ENCODE measurements at places on chromosomes 12 and 14.

DNA sequence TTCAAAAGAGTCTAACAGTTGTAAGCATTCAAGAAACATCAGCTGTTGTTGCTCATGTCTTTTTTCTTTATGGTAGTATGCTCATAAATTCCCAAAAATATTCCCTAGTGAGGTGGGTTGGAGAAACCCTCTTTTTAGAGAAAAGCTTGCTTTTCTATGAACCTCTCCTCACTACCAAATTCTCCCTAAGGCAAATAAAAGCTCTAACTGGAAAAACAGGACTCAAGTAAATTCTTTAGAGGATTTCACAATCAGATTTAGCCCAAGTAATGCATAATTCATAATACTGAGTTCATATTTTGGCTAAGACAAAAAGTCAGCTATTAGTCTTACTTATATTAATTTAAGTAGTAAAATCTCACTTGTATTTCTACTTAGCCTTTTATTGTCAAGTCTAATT, 59.1 kb downstream of the DIO2 start:
- DNase-seq, result no peak

DNA sequence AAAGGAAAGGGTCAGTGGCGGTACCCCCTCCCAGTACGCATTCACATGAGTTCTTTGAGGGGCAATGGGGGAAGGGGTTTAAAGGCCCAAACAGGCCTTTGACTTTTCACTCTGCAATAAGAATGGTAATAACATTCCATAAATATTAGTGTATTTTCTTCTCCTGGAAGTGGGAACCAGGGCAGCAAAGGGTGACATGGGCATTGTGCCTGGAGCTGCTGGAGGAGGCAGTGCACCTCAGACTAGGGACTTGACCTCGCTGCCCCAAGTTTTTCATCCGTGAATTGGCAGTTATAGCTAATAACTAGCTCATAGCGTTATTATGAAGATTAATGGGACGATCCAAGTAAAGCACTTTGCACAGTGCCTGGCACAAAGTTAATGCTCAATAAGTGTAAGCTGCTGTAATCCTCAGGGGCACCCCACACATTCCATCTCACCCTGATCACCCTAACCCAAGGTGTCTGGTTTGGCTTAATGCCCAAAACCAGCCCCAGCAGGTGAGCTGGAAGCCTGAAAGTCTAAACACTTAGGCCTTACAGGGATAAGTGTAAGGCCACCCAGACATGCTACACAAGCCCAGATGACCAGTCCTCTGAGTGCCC, 2.8 kb upstream of the KCNH3 start:
- DNase-seq, result no peak

GRCh38 chr12:62003701-62004100, 256.5 kb upstream of the USP15 start:
- no peak for DNase-seq

DNA sequence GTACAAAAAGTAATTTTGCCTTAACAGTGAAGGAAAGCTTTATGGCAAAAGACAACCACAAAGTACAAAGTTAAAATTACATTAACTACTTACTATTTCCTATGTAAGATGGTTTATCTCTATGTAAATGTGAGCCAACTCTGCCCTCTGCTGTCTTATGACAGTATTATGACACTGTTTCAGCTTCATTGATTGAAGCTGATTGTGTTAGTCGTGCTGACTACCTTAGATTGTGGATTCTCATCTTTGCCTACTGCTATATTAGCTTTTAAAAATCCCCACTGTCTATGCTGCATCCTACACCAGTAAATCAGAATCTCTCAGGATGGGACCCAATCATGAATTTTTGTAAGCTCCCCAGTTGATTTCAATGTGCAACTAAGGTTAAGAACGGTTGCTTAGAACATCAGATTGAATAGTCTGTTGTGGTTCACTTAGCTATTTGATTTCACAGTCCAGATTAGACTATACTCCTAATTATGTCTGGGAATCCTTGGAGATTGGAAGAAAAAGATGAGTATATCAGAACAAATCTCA, 12.2 kb upstream of the SPTB start:
- DNase-seq, result peak; percentile 33

DNA sequence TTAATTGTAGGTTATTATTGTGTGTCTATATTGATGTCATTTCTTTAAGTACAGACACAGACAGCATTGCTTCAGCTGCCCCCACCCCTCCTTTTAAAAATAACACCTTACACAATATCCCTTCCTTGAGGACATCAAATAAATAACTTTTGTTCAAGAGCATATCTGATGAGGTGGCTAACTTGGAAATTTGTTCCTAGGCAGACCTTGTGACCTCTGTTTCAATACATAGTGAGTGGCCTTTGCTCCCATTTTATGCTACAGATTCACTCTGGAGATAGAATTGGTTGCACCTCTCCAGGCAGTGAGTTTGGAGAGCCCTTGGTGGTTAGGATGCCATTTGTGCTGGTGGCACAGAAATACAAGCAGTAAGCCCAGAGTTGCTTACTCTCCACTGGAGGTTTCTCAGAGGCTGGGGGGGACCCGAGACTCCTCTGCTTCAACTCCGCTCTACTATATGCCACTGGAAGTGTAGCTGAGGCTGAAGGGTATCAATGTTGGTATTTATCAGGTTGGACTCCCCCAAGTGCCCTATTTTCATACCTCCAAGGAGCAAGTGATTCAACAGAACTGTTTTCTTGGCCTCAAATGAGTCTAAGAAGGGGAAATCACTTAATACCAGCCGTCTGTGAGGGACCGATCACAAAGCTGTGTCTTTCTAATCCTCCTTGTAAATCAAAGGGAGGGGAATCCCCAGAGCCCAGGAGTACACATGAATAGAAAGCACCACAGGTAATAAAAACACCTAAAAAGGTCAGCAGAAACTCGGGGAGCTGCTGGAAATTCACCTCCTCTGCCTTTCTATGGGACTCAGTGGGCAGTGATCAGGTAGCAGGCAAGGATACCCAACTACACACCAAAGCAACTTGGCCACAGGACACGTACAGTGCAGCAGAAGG, 463.1 kb downstream of the RAD51B start:
- no peak for DNase-seq

GRCh38 chr14:21268617-21269251, 508 bp downstream of the HNRNPC start:
- DNase-seq, result peak; percentile 35

DNA sequence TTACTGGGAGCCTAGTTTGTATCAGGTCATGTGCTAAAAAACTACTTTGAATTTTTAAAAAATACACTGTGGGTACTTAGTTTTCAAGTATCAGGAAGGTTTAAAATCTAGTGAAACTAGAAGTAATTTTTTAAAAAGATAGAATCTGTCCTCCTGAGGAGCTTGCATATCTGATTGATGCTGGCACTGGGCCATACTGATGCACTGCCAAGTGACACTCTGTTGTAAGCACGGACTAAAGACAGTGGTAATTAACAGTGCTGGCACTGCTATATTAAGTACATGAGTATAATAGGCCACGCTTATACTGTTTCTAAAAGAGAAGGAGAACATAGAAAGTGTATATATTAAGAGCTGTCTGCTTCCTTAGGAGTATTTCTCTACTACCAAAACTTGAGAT, 10.0 kb upstream of the TBC1D30 start:
- no peak for DNase-seq

DNA sequence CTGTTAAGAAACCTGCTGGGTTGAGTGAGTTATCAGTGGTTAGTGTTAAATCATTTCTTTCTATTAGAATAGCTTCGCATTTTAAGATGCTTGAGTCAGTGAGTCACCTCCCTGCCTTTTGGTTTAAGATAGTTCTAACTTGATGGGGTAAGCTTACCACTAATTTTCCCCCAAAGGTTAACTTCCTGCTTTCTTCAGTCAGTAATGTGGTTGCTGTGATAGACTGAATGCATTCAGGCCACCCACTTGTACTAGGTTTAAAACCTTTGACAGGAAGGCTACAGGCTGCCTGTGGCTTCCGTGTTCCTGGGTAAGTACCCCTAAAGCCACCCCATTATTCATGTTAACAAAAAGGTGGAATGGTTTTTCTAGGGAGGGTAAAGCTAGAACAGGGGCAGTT, 25.3 kb downstream of the CLEC2A start:
- DNase-seq, result no peak

- DNase-seq, result no peak
These were observed 32.2 kb upstream of the DCD start for GRCh38 chr12:54680374-54680773.

DNA sequence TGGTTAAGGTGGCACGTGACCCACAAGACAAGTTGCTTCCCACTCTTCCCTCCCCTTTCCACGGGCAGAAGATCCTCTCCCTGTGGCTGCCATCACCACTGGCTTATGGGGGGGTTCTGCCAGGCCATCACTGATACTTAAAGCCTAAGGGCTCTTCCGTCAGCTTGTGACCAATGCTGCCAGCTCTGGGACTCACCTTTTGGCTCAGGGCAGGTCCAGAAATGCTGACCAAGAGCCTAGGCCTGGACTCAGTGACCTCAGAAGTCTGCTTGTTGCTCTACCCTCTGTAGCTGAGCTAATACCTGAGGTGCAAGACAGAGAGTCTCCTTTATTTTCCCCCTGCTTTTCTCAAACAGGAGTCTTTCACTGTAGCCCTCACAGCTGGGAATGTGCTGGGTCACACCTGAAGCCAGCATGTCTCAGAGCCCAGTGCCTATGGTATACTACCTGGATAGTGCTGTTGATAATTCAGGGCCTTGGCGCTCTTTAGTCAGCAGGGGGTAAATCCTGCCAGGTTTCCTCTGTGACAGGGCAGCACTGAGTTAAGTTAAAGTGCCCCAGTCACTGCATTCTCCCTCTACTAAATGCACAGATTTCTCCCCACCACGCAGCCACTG, 19.7 kb downstream of the FGD4 start:
- no peak for DNase-seq

GRCh38 chr12:24902511-24903328, 46.2 kb downstream of the BCAT1 start:
- DNase-seq, result no peak

DNA sequence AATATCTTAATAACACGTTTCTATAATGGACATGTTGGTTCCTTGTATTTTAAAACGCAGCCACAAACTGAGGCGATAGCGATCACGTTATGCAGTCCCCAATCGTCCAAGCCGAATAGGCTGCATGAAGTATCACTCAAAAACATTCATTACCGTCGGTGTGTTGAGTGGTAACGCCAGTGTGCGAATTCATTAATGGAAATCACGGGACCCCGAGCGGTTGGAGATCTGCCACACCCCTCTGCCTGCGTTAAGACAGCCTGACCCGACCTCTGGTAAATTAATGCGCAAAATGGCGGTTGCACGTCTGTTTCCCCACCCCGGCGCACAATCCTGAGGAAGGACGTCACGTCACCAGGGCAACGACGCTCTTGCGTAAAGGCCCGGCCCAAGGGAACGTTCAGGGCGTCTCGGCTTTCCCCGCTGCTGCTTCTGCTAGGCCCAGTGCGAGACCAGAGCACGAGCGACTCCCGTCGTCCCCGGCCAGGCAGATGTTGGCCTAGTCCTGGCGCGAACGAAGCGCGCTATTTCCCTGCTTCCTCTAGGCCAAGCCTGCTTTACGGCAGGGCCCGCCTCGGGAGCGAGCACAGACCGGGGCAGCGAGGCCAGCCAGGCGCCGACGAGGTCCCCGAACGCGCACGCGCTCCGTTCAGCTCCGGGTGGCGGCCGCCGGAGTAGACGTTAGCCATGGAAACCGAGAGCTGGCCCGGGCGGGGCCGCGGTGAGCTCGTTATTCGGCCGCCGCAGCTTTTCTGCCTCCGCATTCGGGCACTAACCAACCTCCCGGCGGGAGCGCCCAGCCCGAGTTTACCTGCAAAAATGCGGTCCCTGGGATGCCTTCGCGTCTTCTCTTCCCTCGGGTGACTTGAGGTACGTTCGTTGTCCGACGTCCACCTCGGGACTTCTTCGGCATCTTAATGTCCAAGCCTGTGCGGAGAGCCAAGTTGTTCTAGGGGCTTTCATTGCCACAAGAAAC, at the start of gene PCNX4:
Gene PCNX4 (plus strand): TSS at position 374 of the 976 bp plus-strand sequence. CDS start 15,716 bp downstream, outside the sequence.
- peak; percentile 97 for DNase-seq
